ENCODE measurements at places on chromosomes 12 and 14.
A peak's percentile ranks its signal among the peaks of the same experiment; 100 is the strongest.

DNA sequence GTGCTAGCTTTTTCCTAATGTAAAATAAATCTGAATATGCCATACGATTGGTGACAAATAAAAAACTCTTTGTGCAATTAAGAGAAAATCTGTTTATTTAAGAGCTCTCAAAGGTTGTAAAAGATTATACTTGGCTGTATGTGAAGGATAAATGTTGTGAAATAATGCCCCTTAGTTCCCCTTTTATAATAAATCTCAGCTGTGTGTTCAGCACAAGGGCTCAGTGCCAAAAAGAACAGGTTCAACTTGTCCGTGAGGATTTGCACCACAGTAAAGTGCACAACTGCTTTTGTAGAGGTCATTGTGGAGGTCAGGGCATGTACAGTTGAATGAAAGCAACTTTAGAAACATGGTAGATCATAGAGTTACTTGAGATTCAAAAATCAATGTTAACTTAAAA is 118.6 kb downstream of the TRMT5 start:
- no peak for DNase-seq

GRCh38 chr12:18690653-18691052 is 47.2 kb downstream of the PLCZ1 start:
- no peak for DNase-seq

DNA sequence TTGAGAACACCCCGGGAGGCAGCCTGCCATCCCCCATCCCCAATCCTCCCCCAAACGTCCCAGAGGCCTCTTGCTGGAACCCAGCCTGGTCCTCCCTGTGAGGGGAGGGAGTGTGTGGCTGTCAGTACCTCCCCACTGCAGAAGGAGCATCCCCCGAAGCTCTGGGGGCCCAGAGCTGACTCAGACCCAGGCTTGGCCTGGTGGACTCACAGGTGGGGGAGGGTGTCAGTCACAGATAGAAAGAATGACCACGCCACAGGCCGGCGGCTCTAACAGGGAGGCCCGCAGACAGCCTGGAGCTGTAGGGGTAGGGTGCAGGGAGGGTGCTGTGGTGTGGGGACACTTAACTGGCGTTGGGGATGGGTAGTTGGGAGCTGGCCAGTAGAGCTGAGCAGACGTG is 5.3 kb downstream of the HHIPL1 start:
- no peak for DNase-seq

- no peak for DNase-seq
Observed at GRCh38 chr12:115946867-115947695, 330.4 kb downstream of the MED13L start.

DNA sequence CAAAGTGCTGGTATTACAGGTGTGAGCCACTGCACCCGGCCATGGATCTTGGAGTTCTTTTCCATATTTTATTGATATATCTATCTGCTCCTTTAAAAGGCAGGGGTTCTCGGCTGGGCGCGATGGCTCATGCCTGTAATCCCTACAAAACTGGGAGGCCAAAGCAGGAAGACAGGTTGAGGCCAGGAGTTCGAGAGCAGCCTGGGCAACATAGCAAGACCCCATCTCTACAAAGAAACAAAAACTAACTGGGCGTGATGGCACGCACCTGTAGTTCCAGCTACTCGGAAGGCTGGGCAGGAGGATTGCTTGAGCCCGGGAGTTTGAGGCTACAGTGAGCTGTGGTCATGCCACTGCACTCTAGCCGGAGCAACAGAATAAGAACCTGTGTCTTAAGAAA is 12.1 kb upstream of the GAPDH start:
- no peak for DNase-seq

DNA sequence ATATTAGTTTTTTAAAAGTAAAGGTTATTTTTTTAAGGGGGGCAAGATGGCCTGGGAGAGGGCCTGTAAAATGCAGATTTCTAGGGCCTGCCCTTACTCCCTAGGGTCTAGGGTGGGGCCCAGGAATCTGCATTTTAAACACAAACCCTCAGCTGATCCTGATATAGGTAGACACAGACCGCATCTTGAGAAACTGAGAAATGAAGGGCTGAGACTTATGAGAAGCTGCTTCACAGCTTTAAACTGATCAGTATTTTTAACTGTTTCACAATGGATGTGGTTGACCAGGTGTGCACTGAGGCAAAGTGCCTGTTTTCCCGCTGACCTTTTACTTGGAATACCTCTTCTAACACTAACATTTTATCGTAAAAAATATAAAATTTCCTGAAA is 84.0 kb downstream of the CCDC88C start:
- DNase-seq: no peak

DNA sequence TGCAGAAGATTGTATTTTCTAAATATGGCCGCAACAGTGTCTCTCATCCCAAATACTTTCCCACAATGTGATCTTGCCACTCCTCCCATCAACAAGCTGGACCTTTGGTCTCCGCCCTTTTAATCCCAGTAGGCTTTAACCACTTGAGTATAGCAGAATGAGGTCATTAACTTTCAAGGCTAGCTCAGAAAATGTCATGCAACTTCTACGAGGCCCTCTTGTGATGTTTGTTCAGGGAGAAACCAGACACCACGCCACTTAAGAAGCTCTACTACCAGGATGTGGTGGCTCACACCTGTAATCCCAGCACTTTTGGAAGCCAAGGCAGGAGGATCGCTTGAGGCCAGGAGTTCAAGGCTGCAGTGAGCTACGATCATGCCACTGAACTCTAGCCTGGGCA is 20.1 kb upstream of the OR6J1 start:
- no peak for DNase-seq

DNA sequence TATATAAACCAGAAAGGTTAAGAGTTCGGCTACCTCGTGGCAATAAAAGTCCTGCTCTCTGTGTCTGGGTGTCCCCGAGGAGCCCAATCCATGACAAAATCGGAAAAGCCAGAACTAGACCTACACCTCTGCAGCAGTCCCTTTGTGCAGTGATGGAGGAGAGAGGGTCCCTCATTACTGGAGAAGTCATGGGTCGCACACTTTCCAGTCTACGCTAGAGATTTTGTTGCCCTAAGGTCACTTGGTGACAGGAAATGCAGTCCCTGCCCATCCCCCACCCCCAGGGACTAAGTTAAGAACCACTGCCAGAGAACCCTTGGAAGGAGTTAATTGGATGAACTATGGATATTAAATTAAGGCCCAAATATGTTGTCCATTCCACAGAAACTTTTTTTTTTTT is 104.4 kb upstream of the ATF7IP start:
- DNase-seq: no peak

DNA sequence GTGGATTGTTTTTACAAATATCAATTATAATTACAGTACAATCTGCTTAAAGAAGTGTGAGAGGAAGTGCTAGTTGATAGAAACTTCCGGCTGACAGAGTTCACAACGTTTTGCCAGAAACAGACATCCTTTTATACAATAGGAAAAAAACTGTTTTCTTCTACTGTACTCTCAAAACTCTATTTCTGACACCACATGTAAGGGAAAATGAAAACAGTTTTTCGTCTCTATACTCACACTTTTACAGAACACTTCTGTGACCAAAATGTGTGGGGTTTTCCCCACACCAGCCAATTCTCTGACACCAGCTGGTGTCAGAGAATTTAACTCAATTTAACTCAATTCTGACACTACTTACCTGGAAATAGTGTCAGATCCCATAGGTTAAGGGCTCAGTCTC is 24.2 kb upstream of the HIF1A start:
- DNase-seq: no peak

GRCh38 chr12:75592086-75592485 is 80.7 kb upstream of the KRR1 start:
- peak; percentile 66 for DNase-seq

DNA sequence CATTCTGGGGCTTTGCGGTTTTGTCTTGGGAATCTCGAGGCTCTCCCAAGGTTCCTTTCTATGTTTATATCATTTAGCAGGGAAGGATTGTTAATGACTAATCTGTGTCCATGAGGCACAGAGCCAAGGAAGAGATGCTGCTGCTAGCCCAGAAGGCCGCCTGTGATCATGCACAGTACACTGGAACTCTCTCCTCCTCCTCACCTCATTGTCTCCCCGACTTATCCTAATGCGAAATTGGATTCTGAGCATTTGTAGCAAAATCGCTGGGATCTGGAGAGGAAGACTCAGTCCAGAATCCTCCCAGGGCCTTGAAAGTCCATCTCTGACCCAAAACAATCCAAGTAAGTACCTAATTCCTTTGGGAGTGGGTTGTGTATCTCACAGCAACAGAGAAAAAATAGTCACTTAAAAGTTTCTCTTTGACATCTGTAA is at the start of gene NR1H4:
Gene NR1H4, plus strand, starts transcription at position 151 of the 435 bp plus-strand sequence. CDS start 19,458 bp downstream, outside the sequence.
- DNase-seq: no peak

DNA sequence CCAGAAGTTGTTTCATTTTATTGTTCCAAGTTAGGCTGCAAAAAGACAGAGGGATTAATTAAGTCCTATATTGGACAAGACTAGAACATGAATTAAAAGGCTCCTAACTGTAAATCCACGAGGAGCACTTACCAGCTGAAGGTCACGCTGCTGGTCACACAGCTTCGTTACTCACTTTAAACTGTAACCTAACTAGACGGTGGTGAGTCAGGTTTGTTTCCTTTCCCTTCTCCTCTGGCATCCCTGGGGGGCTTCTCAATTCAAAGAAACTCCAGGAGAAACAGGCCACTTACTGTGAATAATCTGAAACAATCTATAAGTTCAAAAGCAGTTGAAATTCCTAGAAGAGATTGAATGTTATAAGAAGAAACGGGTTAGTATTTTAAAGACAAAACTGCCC is 331.4 kb downstream of the BCAT1 start:
- DNase-seq: no peak

GRCh38 chr12:57127726-57128518 is at the start of gene LRP1:
LRP1 (plus strand) TSS chr12:57128483; CDS start chr12:57128965, 482 bp downstream.
- DNase-seq: peak; percentile 45

DNA sequence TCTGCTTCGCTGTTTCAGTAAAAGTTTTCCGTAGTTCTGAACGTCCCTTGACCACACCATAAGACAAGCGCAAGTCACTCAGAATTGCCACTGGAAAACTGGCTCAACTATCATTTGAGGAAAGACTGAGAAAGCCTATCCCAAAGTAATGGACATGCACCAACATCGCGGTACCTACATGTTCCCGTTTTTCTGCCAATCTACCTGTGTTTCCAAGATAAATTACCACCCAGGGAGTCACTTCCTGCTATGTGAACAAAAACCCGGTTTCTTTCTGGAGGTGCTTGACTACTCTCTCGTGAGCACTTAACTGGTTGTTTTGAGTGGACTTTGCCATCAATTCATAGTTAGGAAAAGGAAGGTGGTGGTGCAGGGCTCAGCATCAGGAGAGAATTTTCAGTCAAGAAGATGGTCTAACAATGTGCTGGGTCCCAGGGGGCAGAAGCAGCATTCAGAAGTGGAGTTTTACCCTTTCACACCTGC is 1.4 kb downstream of the EGLN3 start:
- DNase-seq: no peak

All from NCI-H1694 (cell line).